Neural crest cell (in vitro differentiated cells): ENCODE measurements at places on chromosomes 11 and 22. TPM values are rescaled to one million over a fixed set of nuclear protein-coding genes. Genes with fewer than 3 reads are reported as not detected.
A peak's percentile ranks its signal among the peaks of the same experiment; 100 is the strongest.

DNA sequence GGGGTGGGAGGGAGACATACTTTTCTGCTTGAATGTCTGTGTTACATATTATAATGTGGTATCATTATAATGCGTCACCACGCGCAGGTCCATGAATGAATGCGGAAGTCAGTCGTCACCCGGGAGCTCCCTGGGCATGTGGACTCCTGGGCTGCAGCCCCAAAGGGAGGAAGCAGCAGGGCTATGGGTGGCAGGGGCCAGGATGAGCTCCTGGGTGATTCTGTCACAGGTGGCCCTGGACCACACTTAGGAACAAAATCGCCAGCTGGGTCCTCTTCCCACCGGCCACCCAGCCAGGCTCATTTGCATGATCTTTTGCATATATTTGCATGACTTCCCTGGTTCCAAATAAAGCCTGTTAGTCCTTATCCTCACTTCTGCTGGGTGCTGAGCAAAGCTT, 51.2 kb downstream of the KCNJ4 start:
- no peak for DNase-seq

- DNase-seq: no peak
Measured at GRCh38 chr11:9039198-9039597, 35.4 kb upstream of the NRIP3 start.

DNA sequence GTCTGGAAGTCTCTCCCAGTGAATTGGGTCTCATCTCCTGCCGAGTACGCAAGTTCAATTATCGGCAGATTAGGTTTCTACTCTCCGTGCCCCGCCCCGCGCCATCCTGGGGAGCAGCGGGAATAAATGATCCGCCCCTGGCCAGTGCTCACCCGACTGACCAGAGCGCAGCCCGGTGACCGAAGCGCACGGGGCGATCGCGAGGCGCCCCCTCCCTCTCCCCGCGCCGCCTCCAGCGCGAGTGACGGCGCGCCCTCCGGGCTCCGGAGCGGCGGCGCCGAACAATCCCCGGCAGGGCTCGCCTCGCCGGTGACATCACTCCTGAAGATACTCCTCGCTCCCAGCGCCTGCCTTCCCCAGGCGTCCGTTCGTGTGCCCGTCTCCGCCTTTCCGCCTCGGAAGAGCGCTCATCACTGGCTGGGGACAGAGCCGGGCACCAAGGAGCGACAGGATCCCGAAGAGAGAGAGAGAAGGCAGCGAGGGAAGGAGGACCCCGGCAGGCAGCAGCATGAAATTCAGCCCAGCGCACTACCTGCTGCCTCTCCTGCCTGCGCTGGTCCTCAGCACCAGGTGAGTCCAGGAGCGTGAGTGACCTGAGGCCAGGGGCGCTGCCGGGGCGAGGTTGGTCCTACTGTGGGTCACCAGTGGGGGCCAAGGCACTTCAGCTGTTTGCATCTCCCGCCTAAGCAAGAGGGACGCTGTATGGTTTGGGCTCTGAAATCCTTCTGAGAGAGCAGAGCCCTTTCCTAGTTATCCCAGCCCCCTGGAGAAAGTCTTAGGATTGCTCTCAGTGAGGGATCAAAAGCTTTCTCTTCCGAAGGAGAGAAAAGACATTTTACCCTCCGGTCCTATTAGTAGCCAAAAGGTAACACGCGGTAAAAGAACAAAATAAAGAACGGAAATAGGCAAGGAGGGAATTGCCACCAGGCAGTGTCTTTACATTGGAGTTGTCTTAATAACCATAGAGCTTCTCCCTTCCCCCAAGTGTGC, at the start of gene LUZP2:
Gene LUZP2, plus strand, starts transcription at position 318 of the 990 bp plus-strand sequence.
- peak; percentile 49 for DNase-seq

DNA sequence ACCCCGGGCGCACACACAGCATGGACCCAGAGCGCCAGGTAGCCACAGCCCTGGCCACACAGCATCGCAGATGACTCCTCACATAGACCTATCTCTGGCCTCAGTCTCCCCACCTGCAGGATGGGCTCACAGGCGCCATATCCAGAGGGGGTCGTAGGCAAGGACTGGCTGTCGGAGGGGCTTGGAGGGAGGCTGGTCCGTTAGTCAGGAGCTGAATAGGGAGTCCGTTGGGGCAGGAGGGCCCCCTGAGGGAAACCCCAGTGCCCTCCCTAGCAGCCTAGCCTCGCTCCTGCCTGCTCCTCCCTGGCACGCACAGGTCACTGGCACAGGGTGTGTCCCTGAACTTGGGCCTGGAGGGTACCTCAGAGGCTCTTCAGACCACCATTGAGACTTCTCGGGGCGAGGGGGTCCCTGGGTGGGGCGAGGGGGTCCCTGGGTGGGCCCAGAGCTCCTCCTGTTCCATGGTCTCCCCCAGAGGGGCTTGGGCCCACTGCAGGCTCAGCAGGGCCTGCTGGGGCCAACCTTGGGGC, 2.0 kb downstream of the PLXNB2 start:
- DNase-seq: no peak

DNA sequence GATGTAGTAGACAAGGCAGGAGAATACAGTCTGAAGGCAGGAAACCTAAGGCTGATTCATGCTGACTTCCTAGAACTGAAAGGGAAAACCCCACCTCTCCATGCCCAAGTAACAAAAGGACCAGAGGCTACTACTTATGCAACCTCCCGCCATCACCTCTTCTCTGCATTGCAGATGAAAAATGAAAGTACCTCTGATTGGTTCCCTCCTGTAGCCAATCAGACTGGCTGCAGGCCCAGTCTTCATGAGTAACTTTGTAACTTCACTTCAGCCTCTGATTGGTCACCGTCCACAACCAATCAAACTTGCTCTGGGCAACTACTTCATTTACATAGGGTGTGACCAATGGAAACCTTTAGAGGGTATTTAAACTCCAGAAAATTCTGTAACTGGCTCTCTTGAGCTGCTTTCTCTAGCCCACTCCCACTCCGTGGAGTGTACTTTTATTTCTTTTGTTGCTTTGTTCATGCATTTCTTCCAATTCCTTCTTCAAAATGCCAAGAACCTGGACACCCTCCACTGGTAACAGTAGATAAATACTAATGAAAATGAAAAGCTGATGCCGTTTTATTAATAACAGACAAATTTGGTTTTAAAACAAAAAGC, 5.2 kb upstream of the MAP6 start:
- DNase-seq: no peak

DNA sequence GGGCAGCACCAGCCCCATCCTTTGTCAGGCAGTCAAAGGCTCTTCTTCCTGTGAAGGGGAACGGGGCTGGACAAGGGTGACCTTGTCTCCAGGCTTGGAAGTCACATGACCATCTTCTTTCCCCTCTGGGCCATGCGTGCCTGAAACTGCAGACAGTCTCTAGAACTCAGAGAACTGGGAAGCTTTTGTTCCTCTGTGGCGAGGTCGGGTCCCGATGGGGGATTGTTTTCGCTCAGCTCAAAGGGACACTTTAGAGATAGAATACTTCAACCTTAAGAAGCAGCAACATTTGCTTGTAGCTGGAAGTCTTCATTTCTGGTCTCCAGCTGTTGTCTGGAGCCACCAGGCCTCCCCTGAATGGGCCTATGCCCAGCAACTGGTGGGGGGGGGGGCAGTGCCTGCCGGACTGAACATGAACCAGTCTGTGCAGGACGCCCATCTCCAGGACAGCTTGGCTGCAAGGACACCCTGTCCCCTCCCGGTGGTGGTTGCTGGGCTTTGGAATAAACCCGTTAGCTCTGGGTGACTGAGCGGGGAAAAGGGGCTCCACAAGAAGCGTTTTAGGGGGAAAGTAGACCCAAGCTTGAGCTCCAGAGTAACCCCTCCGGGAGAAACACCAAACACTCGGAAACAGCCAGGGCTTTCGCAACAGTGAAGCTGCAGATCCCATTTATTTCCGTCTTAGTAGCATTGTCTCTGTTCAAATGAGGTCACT, 55.7 kb upstream of the EMID1 start:
- DNase-seq: peak; percentile 46

- no peak for DNase-seq
Measured at GRCh38 chr11:105829084-105829483, 193.0 kb downstream of the MSANTD4 start.

- DNase-seq: no peak
Measured at GRCh38 chr11:120244476-120245365, 4.8 kb downstream of the POU2F3 start.

DNA sequence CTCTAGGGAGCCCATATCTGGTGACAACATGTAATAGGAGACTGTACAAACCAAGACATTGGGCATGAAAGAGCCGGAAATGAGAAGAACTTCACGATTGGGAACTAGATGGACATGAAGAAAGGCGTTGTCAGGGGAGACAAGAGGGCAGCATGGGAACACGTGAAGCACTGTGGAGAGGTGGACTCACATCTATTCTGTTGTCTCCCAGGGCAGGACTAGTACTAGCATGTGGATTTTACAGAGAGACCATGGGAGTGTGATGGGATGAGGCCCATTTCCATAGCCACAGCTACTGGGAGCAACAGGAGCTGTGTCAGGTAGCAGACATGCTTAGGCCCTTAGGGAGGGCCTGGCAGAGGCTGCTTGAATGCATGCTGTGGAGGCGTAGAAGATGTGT, 333.9 kb downstream of the OPCML start:
- DNase-seq: no peak

DNA sequence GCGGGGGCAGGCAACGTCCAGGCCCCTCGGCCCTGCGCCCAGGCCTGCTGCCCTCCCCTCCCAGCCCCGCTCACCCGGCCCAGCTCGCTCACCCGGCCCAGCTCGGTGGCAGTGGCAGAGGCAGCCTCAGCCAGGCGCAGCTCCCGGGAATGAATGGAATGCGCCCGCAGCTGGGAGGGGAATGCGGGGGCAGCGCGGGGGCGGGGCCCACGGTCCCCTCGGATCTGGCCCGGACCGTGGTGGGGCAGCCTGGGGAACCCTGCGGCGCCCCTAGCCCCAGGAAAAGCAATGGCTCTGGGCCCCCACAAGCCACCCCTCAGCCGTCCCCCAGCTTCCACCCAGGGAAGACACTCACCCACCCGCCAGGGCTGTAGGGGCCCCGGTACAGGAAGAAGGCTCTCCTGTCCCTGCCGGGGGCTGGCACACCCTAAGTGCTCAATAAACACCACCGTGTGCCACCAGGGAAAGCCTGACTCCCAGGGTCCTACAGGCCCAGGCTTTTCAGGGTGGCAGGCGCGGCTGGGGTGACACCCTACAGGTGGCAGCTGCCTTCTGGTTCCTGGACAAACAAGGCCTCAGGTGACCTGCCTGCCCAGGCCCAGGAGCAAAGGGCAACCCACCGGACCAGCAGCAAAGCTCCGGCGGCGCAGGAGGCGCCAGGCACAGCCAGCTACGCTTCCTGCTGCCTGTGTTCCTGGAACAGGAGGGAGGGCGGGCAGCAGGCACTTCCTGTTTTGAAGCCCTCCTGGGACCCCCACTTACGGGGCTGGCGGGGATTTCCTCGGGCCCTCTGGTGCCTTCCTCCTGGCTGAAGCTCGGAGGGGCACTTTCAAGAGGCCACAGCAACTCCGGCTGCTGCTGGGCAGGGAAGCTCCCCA, 13.8 kb downstream of the PLXNB2 start:
- no peak for DNase-seq

GRCh38 chr22:39454385-39454871, 2.4 kb upstream of the MGAT3 start:
- no peak for DNase-seq

DNA sequence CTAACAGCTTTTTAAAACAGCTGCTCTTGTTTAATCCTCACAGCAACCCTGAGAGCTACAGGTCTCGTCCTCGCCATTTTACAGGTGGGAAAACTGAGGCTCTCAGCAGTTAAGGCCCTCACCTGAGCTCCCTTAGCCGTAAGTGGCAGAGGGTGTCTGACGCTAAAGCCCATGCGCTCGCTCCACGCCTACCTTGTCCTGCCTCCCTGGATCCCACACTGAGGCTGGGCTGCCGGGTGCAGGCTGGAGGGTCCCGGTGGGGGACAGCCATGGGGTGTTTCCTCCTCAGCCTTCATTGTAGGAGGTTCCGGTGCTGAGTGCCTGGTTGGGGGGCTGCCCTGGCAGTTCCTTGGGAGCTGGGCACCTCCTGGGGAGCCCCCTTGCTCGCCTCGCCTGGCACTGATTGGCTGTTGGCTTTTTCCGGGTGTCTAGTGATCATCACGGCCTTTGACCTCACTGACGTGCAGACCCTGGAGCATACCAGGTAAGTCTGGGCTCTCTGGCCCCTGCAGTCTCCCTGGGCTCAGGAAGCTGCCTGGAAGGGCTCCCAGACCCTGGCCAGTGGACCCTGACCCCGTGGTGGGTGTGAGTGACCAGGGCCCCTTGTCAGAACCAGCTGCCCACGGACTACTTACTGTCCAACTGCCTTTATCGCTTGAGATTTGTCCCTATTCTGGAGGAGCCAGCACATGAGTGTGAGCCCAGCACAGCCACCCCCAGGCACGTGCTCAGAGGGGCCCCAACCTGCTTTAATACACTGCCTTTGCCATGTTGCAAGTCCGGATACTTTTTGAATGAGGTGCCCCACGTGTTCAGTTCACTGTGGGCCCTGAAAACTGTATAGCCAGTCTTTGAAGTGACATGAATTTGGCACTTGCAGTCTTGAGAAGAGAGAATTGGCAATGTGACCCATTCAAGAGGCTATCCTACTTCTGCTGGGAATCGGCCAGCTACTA, 12.6 kb downstream of the RAB36 start:
- no peak for DNase-seq

DNA sequence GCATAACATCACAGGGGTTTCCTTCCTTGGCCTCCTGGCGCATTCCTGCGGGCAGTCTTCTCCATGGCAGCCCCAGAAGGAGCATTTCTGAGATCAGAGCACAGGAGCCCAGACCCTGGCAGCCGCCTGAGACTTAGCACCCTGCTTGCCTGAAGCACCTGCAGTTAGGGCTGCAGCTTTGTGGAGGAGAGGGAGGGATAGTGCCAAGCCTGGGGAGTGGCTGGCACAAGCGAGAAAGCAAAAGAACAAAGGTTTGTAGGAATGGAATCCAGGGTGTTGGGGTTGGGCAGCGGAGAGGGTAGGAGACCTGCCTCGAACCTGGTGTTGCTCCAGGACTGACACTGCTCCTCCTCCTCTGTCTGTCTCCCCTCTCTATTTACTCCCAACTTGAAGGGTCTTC, 66.9 kb downstream of the SCN3B start:
- no peak for DNase-seq

- peak; percentile 0 for DNase-seq
Measured at GRCh38 chr11:2586793-2587131, 113.0 kb downstream of the KCNQ1OT1 start.

- DNase-seq: peak; percentile 91
Measured at GRCh38 chr22:19629720-19630419, 84.4 kb upstream of the SEPTIN5 start.

GRCh38 chr11:30789270-30789669, 203.1 kb upstream of the MPPED2 start:
- no peak for DNase-seq

- DNase-seq: no peak
Measured at GRCh38 chr22:28435140-28435768, 244.4 kb downstream of the TTC28 start.

DNA sequence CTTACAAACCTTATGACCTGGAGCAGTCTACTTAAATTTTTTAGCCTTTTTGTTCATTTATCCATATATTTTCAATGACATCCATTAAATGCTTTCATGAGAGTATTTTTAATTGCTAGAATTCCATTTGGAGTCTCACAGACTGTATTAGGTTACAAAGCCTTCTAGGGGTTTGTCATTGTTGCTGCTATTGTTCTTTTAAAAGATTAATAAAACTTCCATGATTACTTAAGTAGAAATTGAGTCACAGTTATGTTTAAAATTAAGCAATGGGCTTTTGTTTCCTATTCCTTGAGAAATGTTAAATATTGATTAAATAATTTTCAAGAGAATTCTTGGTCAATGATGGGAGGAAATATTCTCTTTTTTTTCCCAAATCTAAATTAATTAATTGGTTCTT, 1408.4 kb upstream of the RAG2 start:
- DNase-seq: no peak

The FAM227A gene
- total RNA-seq: 7.3 and 7.8 TPM in 2 replicates

The TMPRSS4 gene
- not detected in 2 replicates for total RNA-seq

The C22orf23 gene
- 0.79 and 1.5 TPM in 2 replicates for total RNA-seq
